ENCODE measurements at places on chromosomes 5 and 9. TPM values are rescaled to one million over a fixed set of nuclear protein-coding genes. Genes with fewer than 3 reads are reported as not detected.

The RASEF gene
- total RNA-seq, result 0.91 TPM

The CCNI2 gene
- 0.24 TPM for total RNA-seq

The CA9 gene
- total RNA-seq, result not detected

The ADRA1B gene
- total RNA-seq, result 1.9 TPM

DNA sequence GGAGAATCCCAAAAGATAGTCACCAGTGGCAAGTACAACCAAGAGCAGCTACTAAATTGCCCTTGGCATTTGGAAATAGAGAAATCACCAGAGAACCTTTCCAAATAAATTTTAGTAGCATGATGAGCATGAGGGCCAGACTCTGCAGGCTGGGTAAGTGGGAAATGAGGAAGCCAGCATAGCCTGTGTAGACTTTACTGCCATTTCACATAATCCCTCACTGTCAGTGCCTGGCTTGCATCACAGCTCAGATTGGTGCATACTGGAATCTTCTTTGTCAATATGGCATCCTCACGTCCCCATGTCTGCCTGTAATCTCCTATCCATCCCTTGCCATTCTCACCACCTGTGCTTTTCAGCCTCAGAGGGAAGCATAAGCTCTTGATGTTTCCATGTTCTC, 14.5 kb downstream of the GRAMD2B start:
- H3K4me1 ChIP-seq, result peaks cover 4% of the 10 kb centered on the region
- no peak for DNase-seq
- peaks cover 4% of the 10 kb centered on the region for H3K36me3 ChIP-seq
- H3K4me3 ChIP-seq, result no peak overlapping the region

- no peak overlapping the region for H3K27ac ChIP-seq
- no peak for DNase-seq
- peaks cover 3% of the 10 kb centered on the region for H3K27me3 ChIP-seq
- no peak overlapping the region for H3K4me3 ChIP-seq
- H3K4me1 ChIP-seq, result no peaks in the 10 kb centered on the region
These were observed 733.4 kb downstream of the TLE4 start for GRCh38 chr9:80305136-80305535.

- DNase-seq, result no peak
- no peaks in the 10 kb centered on the region for H3K36me3 ChIP-seq
- peaks cover 56% of the 10 kb centered on the region for H3K27me3 ChIP-seq
- no peak overlapping the region for H3K4me3 ChIP-seq
- no peak overlapping the region for H3K27ac ChIP-seq
- no peaks in the 10 kb centered on the region for H3K4me1 ChIP-seq
These were observed 45.0 kb downstream of the TSPAN17 start for GRCh38 chr5:176692326-176692725.

DNA sequence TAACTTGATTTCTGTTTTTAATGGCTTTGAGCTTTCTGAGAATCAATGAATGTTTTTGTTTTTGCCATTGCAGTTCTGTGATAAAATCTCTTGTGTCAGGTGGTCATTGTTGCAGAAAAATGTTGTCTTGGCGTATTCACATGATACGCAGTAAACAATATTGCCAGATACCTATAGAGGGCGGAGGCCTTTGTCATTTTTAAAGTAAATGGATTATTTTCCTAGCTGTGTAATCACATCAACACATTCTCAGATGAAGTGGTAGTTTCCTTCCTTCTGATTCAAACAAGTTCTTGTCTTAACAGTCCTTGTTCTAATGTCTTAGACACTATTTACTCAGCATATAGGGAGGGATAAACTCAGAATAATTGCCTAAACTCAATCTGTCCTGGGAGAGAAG, 109.9 kb upstream of the DAB2 start:
- no peaks in the 10 kb centered on the region for H3K36me3 ChIP-seq
- H3K27ac ChIP-seq, result no peak overlapping the region
- DNase-seq, result no peak
- no peaks in the 10 kb centered on the region for H3K27me3 ChIP-seq
- H3K4me3 ChIP-seq, result no peak overlapping the region
- no peaks in the 10 kb centered on the region for H3K4me1 ChIP-seq

- no peaks in the 10 kb centered on the region for H3K27me3 ChIP-seq
- H3K27ac ChIP-seq, result no peak overlapping the region
- H3K4me1 ChIP-seq, result no peaks in the 10 kb centered on the region
These were observed 106.6 kb upstream of the PJA2 start for GRCh38 chr5:109516390-109516789.

DNA sequence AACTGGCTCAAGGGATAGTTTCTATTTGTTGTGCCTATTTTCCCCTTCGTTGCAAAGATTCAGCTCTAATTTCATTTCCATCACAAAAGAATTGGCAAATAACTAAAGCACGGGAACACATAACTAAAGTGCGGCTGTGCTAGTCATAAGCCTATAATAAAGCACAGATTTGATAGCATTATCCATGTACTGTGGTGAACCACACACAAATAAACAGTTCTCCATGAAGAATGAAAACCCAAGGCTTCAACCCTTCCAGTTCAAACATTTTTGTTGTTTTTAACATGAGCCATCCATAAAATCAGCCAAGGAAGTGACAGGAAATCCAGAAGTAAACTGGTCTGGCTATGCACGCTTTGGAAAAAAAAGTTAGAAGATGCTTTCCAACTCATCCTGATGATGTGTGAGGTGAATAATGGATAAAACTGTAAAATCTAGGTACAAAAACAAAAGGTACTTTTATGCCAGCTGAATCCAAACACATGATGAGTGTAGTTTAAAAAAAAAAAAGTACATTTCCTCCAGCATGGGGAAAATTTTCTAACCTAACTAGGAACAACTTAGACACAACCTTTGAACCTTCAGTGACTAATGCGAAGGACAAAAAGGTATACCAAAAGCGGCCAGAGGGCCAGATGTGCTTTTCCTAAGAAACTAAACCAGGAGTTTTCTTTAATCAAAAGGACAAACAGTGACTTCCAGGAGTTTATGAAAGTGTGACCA, 10.2 kb downstream of the ZNF608 start:
- peak; percentile 94 for DNase-seq
- H3K27ac ChIP-seq, result peak overlapping the region; percentile 8
- peaks cover 21% of the 10 kb centered on the region for H3K4me1 ChIP-seq
- H3K36me3 ChIP-seq, result no peaks in the 10 kb centered on the region
- peaks cover 5% of the 10 kb centered on the region for H3K27me3 ChIP-seq

GRCh38 chr9:114774524-114774923, 31.3 kb downstream of the TNFSF15 start:
- DNase-seq, result no peak
- H3K27me3 ChIP-seq, result peaks cover 4% of the 10 kb centered on the region

DNA sequence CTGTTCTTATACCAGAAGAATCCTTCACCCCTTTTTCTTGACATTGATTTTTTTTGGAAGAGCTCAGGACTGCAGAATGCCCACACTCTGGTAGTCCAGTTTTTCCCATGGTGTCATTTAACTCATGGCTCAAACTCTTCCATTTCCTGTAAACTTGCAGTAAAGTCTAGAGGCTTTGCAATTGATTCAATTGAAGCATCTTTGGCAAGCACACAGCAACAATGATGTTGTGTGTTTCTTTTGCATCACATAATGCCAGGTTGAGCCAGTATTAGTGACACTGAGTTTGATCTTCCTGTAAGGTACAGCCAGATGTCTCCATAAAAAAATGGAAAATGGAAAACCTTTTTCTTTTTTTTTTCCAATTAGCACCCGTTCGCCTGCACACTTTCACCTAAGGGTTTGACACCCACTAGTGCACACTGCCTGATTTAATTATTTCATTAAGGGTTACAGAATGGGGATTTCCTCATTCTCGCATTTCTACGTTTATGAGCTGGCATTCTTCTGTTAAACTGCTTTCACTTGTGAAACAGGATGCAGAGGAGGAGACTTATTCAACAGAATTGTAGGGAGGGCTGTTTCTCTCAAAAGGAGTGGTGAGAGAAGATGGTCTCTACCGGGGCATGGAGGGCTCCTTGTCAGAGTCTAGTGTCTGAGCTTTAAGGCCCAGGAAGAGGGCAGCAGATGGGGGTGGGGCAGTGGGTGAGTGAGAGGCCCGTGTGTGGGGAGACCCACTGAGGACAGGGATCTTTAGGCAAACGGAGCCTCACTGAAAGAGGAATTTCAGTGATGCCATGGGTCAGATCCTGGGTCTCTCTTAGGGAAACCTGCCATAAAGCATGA, 2.2 kb upstream of the S1PR3 start:
- H3K27me3 ChIP-seq, result no peaks in the 10 kb centered on the region
- DNase-seq, result no peak
- peaks cover 17% of the 10 kb centered on the region for H3K4me1 ChIP-seq
- no peaks in the 10 kb centered on the region for H3K36me3 ChIP-seq

- no peak for DNase-seq
- H3K27me3 ChIP-seq, result no peaks in the 10 kb centered on the region
- H3K4me3 ChIP-seq, result no peak overlapping the region
- H3K27ac ChIP-seq, result no peak overlapping the region
- no peaks in the 10 kb centered on the region for H3K36me3 ChIP-seq
- peaks cover 20% of the 10 kb centered on the region for H3K4me1 ChIP-seq
These were observed 71.7 kb downstream of the ADAMTS2 start for GRCh38 chr5:179273441-179274145.

- H3K4me3 ChIP-seq, result no peak overlapping the region
- no peaks in the 10 kb centered on the region for H3K4me1 ChIP-seq
- H3K27me3 ChIP-seq, result no peaks in the 10 kb centered on the region
- peaks cover 18% of the 10 kb centered on the region for H3K36me3 ChIP-seq
These were observed 6.6 kb downstream of the ARL10 start for GRCh38 chr5:176371621-176372539.
